ENCODE measurements at places on chromosomes 12 and 14.

- no peak for DNase-seq
Measured at GRCh38 chr14:54653712-54654469, 87.0 kb downstream of the SAMD4A start.

GRCh38 chr12:56751712-56752598 is at the start of gene PRIM1:
TSS of gene PRIM1 (minus strand) at chr12:56752323. CDS start at chr12:56752298, 25 bp downstream.
- DNase-seq, result peak; percentile 55

GRCh38 chr12:50218386-50218785 is 51.2 kb upstream of the CERS5 start:
- no peak for DNase-seq

GRCh38 chr12:4272424-4273272 is 914 bp upstream of the CCND2 start:
- peak; percentile 45 for DNase-seq

GRCh38 chr12:3371018-3371417 is 120.0 kb upstream of the PRMT8 start:
- DNase-seq, result no peak

- DNase-seq, result no peak
Measured at GRCh38 chr12:1837541-1838204, 17.3 kb downstream of the LRTM2 start.

DNA sequence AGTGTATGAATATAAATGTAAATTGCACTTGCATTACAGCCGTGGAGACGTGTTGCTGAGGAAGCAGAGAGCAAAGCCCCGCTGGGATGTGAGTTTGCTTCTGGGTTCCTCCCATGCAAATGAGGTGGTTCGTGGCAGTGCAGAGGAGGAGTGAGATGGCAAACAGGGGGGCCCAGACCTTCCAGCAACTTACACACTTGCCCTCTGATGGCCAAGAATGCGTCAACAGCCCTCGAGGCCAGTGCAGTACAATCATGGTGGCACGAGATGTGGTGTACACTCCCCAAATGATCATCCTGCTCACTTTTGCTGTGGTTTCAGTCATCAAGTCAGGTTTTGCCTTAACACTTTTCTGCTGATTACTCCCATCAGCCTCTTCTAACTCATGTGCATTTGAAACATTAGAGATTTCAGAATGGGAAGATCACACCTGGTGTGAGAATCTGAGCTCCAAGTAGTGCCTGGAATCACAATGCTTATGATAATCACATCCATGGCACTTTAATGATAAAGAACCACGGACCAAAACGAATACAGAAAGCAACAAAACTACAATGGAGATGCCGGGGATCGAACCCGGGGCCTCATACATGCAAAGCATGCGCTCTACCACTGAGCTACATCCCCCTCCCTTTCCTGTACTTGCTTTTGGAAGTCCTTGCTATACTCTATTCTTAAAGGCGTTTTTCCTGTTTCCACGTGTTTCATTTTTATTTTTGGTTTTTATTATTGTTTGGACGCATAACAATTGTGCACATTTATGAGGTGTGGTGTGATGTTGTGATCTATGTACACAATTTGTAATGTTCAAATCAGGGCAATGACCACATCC is 7.0 kb upstream of the UBC start:
- peak; percentile 40 for DNase-seq

DNA sequence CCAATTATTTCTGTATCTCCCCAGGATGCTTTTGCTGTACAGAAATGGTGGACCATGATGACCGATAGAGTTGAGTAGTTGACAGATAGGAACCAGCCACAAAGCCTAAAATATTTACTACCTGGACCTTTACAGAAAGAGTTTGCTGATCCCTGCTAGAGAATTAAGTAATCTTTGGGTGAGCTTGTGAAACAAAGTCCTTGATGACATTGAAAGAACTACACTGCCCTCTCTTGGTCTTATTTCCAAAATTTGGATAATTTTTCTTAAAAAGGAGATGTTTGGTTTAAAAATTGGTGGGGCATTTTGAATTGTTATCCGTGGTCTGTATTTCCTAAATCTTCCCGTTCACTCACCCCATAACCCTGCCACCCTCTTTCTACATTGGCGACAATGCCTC is 13.7 kb upstream of the TCTN1 start:
- DNase-seq, result no peak

- DNase-seq, result no peak
Measured at GRCh38 chr14:63032076-63032475, 13.2 kb downstream of the KCNH5 start.

- no peak for DNase-seq
Measured at GRCh38 chr12:123634142-123634561, 523 bp downstream of the GTF2H3 start.

GRCh38 chr14:34087571-34087970 is 136.7 kb upstream of the EGLN3 start:
- DNase-seq, result no peak

DNA sequence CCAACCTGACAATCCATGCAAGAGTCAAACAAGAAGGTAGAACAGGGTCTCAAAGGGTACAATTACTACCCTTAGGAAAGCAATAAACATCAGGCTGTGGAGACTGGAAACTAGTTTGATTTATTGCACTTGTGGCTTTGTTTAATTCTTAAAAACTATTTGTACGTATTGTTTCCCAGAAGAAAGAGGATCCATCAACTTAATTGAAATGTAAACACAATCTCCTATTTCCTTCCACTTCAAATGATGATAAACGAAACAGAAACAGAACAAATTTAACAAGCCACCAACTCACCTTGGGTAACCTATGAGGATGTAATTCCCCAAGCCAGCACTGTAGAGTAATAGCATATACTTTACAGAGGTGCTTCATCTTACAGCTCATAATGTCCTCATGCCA is 8.0 kb downstream of the STXBP6 start:
- DNase-seq, result no peak

- DNase-seq, result no peak
Measured at GRCh38 chr14:53376064-53376463, 222.9 kb upstream of the DDHD1 start.

- DNase-seq, result no peak
Measured at GRCh38 chr14:46048127-46048526, 603.5 kb downstream of the RPL10L start.

GRCh38 chr12:60119327-60119726 is 523.5 kb downstream of the SLC16A7 start:
- DNase-seq, result no peak

GRCh38 chr12:69514111-69514510 is 43.9 kb downstream of the FRS2 start:
- DNase-seq, result no peak

GRCh38 chr12:98274430-98275130 is 240.8 kb upstream of the TMPO start:
- no peak for DNase-seq

- DNase-seq, result no peak
Measured at GRCh38 chr14:93952829-93953228, 23.5 kb downstream of the ASB2 start.

DNA sequence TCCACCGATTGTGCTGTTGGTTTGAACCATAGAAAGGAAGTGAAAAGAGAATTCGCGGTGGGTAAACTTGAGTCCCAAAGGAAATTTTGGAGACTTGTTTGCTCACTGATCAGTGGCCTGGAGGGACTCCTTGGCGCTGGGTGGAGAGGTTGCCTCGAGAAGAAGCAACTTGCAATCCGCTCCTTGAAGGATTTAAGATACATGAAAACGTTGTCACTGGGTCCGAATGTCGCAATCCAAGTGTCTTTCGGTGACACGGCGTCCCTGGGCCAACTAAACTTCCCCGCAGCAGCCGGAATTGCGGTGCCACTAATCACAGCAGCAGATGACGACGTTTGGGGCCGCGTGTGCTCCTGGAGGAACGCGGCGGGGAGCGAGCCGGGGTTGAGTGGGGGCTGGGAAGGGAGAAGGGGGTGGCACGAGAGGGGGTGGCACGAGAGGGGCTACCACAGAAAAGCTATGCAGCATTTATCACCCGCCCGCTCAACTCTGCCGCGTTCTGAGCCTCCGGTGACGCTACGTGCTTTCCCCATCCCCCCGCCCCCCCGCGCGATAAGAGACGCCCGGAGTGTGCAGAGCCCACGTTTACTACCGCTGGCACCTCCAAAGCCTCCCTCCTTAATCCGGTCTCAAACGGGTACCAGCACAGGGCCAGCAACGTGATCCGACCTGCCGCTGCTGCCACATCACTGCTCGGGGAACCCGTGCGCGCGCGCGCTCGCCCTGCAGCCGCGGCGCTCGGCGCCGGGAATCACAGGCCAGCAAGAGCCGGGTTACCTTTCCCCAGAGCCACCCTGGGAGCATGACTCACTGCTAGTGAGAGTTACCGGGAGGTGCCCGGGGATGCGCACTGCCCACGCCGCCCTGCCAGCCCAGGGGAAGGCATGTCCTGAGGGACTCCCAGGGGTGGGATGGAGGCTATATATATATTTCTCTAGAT is 833 bp upstream of the BHLHE41 start:
- DNase-seq, result no peak

DNA sequence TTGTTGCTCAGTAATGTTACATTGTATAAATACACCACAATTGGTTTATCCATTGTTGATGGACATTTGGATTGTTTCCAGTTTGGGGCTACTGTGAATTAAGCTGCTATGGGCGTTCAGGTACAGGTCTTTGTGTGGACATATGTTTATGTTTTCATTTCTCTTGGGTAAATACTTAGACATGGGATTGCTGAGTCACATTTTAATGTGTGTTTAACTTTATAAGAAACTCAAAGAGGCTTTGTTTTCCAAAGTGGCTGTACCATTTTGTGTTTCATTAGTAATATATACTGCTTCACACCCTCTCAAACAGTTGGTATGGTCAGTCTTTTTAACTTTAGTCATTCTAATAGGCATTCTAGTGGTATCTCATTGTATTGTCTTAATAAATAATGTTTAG is 225.0 kb downstream of the SPTSSA start:
- DNase-seq, result no peak

GRCh38 chr14:65810322-65810721 is 397.8 kb downstream of the FUT8 start:
- DNase-seq, result no peak

DNA sequence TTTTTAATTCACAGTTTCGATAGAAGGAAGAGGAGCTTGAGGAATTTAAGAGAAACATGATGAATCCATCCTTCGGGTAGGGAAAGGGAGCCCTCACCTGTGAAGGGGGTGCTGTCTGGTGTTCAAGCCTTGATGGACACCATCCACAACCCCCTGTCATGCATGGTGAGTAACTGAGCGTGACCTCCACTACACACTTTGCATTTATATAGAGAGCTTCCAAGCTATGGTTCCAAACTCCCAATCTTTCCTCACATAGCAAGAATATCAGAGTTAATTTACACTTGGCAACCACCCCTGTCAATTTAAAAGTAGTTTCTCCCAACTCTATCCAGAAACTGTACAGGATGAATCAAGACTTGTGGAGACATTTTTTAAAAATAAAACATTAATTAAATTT is 13.1 kb upstream of the NID2 start:
- DNase-seq, result no peak

- no peak for DNase-seq
Measured at GRCh38 chr14:90400904-90401561, 4.2 kb downstream of the CALM1 start.

GRCh38 chr14:74008843-74009499 is 10.1 kb downstream of the ENTPD5 start:
- DNase-seq, result no peak

- DNase-seq, result no peak
Measured at GRCh38 chr12:117140397-117141096, 41.3 kb upstream of the TESC start.

- DNase-seq, result no peak
Measured at GRCh38 chr12:106915635-106916026, 40.1 kb upstream of the TMEM263 start.

- no peak for DNase-seq
Measured at GRCh38 chr12:72476301-72476700, 204.1 kb downstream of the TRHDE start.

DNA sequence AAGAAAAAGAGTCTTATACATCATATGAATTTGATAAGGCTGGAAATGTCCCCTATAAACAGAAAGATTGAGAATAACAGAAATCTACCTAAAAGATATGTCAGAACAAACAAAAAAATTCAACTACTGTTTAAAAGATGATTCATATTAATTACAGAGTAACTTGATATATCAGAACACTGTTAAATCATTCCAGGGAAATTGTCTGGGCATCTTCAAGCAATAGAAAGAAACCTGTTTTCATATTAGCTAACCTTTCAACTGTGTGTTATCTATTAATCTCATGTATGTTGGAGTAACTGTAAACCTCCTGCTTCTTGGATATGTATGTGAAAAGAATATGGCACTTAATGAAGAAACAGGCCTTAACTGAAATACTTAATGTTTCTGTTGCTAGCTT is 96.7 kb downstream of the NUBPL start:
- DNase-seq, result no peak

DNA sequence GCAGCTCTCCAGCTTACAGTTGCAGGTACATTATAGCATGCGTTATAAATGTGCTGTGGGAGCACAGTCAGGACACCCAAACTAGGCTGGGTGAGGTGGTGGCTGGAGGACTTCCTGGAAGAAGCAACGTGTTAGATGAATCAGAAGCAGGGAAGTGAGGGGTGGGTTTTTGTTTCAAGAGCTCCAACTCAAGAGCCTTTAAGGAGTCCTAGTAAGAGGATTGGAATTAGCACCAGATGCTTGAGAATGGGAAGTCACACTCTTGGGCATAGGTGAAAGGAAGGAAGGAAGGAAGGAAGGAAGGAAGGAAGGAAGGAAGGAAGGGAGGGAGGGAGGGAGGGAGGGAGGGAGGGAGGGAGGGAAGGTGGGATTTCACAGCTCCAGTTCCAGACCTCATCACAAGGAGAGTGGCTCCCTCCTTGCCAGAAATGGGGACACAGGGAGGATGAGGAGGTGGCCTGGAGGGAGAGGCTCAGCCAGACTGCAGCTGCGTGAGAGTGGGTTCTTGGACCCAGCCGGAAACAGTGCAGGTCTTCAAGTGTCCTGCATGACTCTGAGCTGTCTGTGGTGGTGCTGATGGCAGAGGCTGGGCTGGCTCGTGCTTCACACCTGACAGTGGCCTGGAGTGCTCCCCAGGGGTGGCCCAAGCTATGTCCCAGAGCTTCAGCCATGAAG is 115.7 kb upstream of the GSC start:
- no peak for DNase-seq

- no peak for DNase-seq
Measured at GRCh38 chr12:54262403-54262925, 17.5 kb downstream of the CBX5 start.

GRCh38 chr14:76941544-76941943 is 87.0 kb downstream of the IRF2BPL start:
- no peak for DNase-seq

- no peak for DNase-seq
Measured at GRCh38 chr12:23431006-23431405, 518.5 kb downstream of the SOX5 start.

DNA sequence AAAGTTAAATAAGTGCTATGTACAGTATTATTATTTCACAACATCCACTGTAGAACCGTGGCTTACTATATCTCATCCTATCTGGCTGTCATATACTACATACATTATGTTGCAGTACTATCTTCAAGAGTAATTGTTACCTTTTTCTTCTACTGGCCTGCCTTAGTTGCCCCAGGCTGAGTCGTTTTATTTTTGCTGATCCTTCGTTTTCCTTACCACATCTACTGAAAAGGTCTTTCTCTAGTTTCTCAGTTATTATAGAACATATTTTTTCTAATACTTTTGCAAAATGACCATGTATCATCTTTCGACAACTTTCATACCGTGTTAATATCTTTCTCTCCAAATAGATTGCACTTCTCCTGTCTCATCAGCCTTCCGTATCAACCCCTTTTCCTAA is 523.1 kb downstream of the SOX5 start:
- no peak for DNase-seq

- no peak for DNase-seq
Measured at GRCh38 chr12:98701166-98701565, 56.1 kb downstream of the APAF1 start.

- no peak for DNase-seq
Measured at GRCh38 chr12:112270673-112271072, 111.6 kb downstream of the HECTD4 start.

Data from stimulated activated CD8-positive, alpha-beta memory T cell treated with anti-CD3 and anti-CD28 coated beads, Interleukin-12 subunit alpha, Interleukin-12 subunit beta, amount 100 ng/mL, for 1 hour (primary cell).